ENCODE measurements at places on chromosomes 4 and X.

DNA sequence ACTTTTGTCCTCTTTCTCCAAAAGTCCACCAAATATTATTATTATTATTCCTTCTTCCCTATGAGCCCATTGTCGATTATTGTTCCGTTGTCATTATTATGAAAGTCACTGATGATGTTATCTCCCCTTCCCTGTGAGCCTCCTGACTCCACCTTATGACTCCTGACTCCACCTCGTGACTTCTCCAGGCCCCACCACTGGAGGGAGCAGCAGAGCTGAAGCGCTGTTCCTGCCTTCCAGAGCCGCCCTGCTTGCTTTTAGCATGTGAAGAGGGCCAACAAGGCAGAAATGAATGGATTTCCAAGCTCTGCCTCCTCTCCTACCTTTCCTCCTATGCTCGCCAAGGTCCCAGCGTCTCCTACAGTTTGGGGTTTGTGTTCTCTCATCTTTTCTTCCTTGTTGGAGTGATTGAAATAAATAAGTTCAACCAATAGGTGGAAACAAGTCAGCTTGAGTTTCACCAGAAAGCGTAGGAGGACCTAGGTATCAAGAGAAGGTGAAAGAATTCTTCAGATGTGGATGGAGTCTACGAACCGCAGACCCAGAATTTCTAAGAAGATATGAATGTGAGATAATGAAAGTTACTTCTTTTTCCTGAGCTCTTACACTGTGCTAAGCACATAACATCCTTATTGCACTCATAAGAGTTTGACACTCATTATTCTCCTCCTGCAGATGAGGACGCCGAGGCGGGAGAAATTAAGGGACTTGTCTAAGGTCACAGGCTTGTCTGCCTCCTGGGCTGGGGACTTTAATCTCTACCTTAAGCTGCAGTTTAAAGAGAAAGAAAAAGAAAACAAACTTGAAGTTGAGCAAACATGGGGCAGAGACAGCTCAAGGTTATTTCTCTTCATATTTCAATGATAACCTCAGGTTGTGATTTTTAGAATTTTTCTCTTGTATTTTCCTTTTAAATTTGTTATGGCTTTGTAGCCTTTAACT lies 26.1 kb downstream of the IGSF1 start:
- no peak for DNase-seq

- no peak for DNase-seq
These were observed 8.8 kb downstream of the GPRIN3 start for GRCh38 chr4:89298788-89299152.

GRCh38 chrX:10769696-10770619 lies 149.6 kb upstream of the MID1 start:
- DNase-seq = peak; percentile 35

- DNase-seq = no peak
These were observed 1097.2 kb upstream of the TENM3 start for GRCh38 chr4:181146051-181146450.

GRCh38 chrX:66039944-66040343 lies at the start of gene VSIG4:
TSS of gene VSIG4 (minus strand) at chrX:66040080. CDS start at chrX:66039998, 82 bp downstream.
- DNase-seq = no peak

GRCh38 chr4:51845711-51846110 lies 2.8 kb downstream of the DCUN1D4 start:
- no peak for DNase-seq

DNA sequence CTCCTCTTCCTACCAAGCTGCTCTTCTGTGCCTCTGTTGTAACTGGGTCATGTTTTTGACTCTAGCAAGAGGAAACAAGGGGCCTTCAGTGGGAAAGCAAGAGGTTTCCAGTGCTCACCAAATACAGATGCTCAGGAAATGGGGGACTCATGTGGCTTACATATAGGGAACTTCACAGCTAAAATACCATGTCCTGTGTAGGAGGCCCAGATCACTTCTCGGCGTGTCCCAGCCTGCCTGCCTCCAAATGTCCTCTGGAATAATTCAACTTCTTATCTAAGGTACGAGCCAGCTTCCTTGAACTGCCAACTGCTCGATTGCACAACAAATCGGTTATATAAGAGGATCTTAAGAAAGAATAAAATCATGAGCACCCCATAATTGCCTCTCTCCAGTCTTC lies 161.3 kb downstream of the KIT start:
- no peak for DNase-seq

GRCh38 chr4:163332526-163333406 lies at the start of gene NPY1R:
TSS of gene NPY1R (minus strand) at chr4:163332596. CDS start at chr4:163326554, 6,042 bp downstream.
- peak; percentile 37 for DNase-seq

- DNase-seq = no peak
These were observed 27.4 kb downstream of the FRYL start for GRCh38 chr4:48752726-48753125.

- DNase-seq = no peak
These were observed 507.2 kb downstream of the PABPC4L start for GRCh38 chr4:133694416-133694815.

DNA sequence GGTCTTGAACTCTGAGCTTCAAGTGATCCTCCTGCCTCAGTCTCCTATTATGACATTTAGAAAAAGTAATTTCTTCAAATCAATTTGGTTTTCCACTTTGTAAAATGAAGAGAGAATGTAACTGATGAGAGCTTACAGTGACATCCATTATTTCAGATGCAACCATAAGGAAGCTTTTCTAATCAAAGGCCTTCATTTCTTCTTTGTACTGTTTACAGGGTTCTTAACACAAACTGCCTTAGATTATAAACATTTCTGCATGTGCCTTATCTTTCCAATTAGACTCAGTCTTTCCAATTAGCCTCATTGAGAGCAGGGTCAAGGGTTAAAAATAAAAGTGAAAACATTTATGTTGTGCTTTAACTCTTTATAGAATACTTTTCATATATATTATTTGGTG lies 71.8 kb downstream of the WWC2 start:
- no peak for DNase-seq

DNA sequence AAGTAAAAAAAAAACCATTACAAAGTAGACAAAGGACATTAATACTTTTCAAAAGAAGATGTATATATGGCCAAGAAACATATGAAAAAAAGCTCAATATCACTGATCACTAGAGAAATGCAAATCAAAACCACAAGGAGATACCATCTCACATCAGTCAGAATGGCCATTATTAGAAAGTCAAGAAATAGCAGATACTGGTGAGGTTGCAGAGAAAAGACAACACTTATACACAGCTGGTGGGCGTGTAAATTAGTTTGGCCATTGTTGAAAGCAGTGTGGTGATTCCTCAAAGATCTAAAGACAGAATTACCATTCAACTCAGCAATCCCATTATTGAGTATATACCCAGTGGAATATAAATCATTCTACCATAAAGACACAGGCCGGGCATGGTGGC lies 39.3 kb downstream of the TASL start:
- no peak for DNase-seq

DNA sequence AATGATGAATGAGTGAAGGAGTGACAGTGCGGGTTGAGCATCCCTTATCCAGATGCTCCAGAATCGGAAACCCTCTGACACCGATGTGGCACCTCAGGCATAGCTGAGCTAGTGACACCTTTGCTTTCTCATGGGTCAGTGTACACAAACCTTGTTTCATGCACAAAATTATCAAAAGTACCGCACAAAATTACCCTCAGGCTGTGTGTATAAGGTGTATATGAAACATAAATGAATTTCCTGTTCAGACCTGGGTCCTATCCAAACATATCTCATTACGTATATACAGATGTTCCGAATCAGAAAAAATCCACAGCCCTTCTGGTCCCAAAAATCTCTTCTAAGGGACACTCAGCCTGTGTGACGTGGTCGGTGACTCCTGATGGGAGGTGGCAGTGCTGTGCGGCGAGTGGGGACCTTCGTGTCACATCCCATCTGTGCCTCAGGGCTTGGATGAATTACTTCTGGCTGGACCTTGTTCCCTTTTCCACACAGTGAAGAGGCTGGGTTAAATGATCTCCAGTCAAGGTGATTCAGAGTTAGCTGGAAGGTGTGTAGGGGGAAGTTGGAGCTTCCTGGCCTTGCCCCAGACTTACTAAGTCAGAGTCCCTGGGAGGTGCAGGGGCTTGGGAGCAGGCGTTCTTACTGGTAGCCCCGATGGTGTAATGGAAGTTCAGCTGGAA lies 18.8 kb downstream of the RGS12 start:
- no peak for DNase-seq

GRCh38 chr4:35166466-35166865 lies 1077.8 kb downstream of the ARAP2 start:
- no peak for DNase-seq

- DNase-seq = no peak
These were observed 132.7 kb downstream of the ARHGAP10 start for GRCh38 chr4:147864607-147865006.

GRCh38 chr4:158316264-158316663 lies 106.0 kb downstream of the TMEM144 start:
- DNase-seq = no peak

- DNase-seq = no peak
These were observed 53.7 kb downstream of the SMIM31 start for GRCh38 chr4:164807611-164808010.

DNA sequence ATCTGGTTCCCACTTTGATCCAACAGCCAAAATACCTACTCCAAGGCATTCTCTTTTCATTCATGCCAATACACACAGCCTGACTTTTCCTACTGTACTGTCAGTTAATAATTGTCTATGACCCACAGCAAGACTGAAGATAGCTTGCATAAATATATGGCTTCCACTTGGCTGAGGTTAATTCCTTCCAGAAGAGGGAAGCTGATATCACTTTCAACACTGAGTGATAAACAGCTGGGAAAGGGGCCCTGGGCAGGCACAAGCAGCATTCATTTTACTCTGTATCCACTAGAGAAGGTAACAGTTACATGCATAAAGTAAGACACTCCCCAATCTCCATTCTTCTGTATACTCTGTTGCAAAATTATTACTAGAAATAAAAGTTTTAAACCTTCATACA lies 200.2 kb upstream of the UGT8 start:
- no peak for DNase-seq

GRCh38 chrX:148416142-148416541 lies 84.3 kb upstream of the AFF2 start:
- DNase-seq = no peak

GRCh38 chr4:169259271-169259670 lies 11.5 kb downstream of the SH3RF1 start:
- DNase-seq = no peak

DNA sequence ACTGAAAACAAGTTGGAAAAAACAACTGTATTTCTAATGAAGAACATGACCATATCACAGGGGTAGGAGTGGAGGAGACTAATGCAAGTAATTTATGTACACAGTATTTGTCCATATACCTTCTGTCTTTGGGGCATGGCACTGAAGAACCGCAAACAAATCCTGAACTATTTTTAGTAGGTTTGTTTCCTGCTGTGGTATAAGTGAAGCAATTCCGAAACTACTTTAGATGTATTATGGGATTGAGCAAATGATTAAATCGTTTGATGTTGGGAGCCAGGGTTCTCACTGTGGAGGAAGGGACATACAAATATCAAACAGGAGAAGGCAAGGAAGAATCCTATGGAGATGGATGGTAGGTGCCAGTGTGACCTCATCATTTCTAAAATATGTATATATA lies 18.9 kb upstream of the SH3KBP1 start:
- DNase-seq = no peak

- DNase-seq = no peak
These were observed 336.2 kb downstream of the MID1IP1 start for GRCh38 chrX:39137363-39137954.

DNA sequence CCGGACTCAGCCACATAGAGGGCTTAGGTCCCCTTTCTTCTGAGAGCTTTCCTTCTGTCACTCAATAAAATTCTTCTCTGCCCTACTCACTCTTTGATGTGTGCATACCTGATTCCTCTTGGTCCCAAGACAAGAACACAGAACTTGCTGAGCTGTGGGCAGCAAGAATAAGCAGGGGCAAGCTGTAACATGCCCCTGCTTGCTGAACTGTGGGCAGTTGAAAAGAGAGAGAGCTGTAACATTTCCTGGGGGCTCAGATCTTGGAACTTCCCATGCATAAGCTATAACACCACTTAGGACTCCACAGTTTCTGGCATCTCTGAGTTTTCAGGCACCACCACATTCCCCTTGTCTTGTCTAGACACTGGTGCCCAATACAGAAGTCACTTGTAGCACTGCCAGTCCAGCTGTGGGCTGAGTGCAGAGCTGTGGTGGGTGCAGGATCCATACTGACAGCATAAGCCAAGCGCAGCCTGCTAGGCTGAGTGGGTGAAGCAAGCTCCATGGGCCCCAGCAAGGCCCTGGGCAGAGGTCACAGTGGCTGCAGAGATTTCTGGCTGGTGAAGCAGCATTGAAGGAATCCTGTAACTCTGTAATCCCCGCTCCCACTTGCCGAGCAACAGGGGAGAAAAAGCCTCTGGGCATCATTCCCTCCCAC lies 241.2 kb downstream of the PCDH10 start:
- DNase-seq = no peak

DNA sequence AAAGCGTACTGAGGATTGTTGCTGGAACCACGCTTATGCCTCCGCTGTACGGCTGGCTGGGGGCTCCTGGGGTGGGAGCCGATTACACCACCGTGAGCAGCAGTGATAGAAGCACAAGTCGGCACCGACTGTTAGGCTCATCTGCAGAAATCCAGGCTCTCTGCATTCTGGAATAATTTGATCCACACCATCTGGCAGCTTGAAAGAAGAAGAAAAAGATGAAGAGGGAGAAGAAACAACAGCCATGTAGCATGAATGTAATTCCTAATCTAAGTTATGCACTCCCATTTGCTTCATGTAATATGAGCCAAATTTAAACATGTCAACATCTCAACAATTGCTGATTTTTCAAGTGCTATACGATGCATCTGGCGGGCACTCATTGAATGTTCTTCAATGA lies 84.6 kb upstream of the DHX15 start:
- no peak for DNase-seq

GRCh38 chrX:67328476-67328875 lies 215.3 kb upstream of the AR start:
- no peak for DNase-seq

DNA sequence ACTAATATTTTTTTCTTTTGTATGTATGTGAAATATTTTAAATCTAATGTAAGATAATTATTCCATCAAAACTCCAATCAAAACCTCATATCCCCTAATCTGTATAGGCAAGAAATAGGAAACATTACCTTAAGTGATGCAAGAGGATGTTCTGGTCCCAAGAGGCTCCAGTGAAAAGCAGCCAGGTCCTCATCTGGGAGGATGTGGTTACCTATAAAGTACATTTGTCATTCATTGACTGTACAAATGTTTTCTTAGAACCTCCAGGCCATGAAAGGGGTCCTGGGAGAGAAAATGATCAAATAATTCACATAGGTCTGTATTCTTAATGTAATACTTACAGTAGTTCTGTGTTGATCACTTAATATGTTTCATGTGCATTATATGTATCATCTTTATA lies 25.5 kb downstream of the FAM120C start:
- DNase-seq = no peak

- DNase-seq = no peak
These were observed 19.9 kb upstream of the CLNK start for GRCh38 chr4:10704430-10704810.

DNA sequence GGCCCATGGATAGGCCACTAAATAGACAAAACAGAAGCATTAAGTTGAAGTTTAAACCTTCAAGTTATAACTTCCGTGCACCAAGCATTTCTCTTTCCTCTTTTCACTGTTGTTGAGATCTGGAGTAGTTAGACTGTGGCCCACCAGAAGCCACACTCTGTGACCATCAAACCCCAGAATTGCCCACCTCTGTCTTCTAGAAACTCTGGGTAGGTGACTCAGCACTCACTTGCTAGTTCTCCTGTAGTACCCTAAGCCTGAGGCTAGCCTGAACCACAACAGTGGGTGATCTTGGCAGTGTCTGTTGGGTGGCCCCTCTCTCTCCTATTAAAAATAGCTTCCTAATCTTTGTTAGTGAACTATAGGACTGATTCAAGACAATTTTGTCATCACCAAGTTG lies 24.6 kb upstream of the CD40LG start:
- no peak for DNase-seq

- no peak for DNase-seq
These were observed 402.4 kb downstream of the PACRGL start for GRCh38 chr4:21102667-21103066.
